Activated CD8-positive, alpha-beta memory T cell treated with anti-CD3 and anti-CD28 coated beads for 4 hours (primary cell): ENCODE measurements at places on chromosomes 5 and 9.

DNA sequence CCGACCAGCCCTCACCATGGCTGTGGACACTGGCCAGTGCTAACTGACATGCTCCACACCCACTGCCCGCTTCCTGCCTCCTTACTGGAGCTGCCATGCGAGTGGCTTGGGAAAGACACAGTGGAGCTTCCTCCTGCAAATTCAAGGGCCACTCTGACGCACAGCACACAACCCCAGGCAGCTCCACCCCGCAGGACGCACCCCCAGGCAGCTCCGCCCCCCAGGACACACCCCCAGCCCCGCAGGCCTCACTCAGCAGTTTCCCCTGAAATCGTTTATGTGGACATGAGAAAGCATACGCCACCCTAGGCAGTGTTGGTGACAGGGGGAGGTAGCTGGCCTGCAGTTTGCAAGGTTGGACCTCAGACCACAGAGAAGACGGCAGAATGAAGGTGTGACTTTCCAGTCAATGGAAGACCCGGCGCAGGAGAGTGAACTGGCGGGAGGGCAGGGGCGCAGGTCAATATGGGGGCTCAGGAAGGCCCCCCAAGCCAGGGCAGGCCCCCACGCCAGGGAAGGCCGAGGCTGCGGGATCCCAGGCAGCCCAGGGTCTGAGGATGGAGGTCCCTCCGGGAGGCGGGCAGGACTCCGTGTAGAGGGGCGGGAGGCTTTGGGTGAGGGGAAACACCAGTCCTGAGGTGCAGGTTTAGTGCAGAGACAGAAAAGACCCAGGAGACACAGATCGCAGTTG lies 21.6 kb downstream of the LPCAT1 start:
- no peak for DNase-seq

DNA sequence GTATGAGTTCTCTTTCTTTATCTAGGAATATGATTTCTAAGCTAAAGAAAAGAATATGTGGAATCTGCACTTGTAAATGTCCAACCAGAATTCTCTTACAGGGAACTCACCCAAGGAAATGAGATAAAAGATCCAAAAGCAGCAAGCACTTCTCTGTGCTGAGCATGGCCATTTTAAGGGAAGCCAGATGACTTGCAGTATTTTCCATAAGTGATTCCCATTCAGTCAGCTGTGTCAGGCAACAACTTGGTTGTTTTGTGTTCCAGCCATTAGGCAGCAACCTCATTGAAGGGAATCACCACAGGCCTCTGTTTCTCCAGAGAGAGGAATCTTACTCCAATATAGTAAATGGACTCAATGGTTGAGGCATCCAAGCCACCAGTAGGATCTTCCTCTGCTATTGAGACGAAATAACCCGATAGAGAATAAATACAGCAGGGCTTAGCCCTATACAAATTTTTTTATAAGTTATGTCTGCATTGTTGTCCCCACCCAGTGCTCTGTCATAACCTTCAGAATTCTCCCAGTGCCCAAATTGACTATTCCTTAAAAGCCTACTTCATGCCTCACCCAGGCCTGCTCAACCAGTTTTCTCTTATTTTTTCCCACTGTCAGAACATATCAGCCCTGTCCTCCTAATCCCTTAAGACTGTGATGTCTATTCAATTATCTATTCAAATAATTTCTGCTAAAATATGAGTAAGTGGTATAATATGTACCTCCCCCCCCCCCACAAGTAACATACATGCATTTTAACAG lies 236.6 kb downstream of the PJA2 start:
- no peak for DNase-seq

- no peak for DNase-seq
Measured at GRCh38 chr9:116377179-116377798, 223.7 kb downstream of the PAPPA start.

DNA sequence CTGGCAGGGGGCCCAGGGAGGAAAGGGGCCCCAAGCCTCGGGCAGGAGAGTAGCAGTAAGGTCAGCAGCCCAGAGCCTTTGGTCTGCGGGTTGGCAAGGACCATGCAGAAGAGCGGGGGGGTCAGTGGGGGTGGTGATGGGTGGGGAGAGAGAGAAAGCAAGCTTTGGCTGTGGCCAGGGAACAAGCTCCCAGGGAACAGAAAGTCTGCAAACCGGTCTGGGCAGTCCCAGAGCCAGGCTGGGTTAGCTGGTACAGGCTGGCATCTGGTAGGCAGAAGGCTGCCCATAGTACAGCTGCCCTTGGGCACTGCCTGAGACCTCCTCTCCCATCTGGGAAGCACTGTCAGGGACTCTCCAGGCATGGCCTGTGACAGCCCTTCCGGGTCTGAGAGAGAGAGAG lies 10.5 kb upstream of the EPB41L4B start:
- DNase-seq: no peak

- DNase-seq: no peak
Measured at GRCh38 chr9:136623842-136624183, 38.9 kb upstream of the EGFL7 start.

DNA sequence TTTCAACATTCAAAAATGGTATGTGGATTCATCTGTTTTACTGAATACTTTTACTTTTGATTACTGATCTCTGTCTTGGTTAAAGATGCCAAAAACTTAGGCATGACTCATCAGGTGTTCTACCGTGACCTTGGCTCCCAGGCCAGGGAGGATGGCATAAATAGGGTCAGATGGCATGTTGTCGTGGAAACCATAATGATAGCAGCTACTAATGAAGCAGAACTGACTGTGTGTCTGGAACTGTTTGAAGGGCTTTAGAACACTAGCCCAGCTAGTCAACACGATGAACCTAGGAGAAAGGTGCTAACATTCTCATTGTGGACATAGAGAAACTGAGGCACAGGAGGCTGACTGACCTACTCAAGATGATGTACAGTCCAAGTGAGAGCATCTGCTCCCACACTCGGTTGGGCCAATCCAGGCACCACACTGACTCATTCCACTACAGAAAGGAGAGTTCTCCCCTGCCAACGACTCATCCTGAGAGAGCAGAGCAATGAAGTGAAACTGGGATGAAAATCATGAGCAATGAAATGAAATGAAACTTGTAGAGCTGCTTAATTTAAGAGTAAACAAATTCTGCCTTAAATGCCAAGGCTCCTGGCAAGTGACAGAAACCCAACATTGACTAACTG lies 116.0 kb downstream of the TENT4A start:
- no peak for DNase-seq

DNA sequence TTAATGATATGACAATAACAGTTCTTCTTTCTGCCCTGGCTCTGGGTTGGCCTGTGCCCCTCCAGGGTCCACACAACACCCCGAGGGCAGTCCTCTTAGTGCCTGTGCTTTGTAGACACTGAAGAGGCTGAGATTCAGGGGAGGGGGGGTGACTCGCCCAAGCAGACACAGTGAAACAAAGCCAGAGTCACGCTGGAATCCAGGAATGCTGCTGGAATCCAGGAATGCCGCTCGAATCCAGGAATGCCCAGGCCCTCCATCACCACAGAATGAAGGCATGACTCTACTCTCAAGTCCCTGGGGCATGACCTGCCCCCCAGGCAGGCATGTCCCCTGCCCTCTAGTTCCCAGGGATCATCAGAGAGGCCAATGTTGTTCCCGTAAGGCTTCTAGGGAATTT lies 73.1 kb downstream of the LRSAM1 start:
- no peak for DNase-seq

DNA sequence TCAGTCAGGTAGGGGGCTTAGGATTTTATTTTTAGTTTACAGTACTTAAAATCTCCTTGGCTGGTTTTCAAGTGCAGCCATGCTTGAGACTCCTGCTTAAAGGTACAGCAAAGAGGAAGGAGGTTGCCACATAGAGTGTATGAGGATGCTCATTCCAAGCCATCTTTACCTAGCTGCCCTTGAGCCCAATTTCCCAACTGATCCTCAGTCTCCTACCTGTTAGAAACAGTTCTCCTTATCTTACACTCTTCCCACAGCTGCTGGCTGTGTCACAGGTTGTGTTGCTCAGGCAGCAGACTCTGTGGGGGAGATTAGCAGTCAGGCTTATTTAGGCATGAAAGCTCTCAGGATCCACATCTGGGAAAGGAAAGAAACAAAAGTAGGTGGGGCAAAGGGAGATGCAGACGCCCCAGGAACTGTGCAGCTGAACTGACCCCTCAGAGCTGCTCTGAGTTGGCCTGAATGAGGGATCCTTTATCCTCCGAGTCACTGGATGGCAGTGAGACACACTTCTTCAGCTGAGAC lies 95.1 kb downstream of the NMUR2 start:
- DNase-seq: no peak

GRCh38 chr9:119282476-119283077 lies 86.7 kb downstream of the BRINP1 start:
- no peak for DNase-seq

DNA sequence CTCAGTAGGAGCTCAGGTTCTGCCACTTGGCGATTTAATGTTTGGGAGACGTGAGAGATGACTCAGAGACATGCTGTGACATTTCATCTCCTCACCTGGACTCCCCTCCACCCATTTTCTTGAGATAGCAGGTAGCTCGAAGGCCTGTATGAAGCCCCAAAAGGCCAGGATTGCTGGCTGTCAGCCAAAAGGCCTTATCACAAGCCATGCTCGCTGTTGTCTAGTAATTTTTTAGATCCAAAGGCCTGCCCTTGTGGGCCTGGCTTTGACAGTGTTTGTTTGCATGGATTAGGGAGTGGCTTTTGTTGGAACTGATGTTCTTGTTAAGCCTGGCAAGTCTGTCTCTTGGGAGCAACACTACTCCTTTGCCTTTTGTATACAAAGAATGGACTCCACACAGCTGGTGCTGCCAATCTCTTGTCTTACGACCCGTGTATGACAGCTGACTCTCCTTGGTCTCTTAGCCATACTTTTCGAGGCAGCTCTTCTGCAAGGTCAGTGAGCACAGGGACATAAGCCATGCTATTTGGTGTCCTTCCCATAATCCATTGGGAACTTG lies 22.7 kb downstream of the CAVIN4 start:
- no peak for DNase-seq

- DNase-seq: no peak
Measured at GRCh38 chr9:98576859-98577258, 131.9 kb downstream of the GABBR2 start.
